ENCODE measurements at places on chromosomes 1 and 21. TPM values are rescaled to one million over a fixed set of nuclear protein-coding genes. Genes with fewer than 3 reads are reported as not detected.

GRCh38 chr1:116345843-116346242 is 27.2 kb upstream of the ATP1A1 start:
- H3K4me3 ChIP-seq = no peak overlapping the region
- no peak for DNase-seq
- H3K36me3 ChIP-seq = no peaks in the 10 kb centered on the region
- no peaks in the 10 kb centered on the region for H3K4me1 ChIP-seq

- no peak overlapping the region for H3K27ac ChIP-seq
- H3K36me3 ChIP-seq = no peaks in the 10 kb centered on the region
- no peak for DNase-seq
Measured at GRCh38 chr1:30525631-30525970, 197.8 kb downstream of the MATN1 start.

DNA sequence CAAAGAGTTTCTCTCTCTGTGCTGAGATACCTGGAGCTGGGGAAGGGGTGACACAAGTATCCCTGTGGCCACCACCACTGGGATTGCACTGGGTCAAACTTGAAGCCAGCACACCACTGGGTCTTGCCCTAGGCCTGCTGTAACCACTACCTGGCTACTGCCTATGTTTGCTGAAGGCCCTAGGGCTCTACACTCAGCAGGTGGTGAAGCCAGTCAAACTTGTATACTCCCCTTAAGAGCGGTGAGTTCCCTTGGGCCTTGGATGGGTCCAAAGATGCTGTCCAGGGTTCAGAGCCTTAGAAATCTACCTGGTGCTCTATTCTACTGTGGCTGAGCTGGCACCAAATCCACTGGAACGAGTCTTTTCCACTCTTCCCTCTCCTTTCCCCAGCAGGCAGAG is 47.0 kb upstream of the WDR26 start:
- H3K4me3 ChIP-seq = no peak overlapping the region
- no peaks in the 10 kb centered on the region for H3K27me3 ChIP-seq
- no peaks in the 10 kb centered on the region for H3K36me3 ChIP-seq

DNA sequence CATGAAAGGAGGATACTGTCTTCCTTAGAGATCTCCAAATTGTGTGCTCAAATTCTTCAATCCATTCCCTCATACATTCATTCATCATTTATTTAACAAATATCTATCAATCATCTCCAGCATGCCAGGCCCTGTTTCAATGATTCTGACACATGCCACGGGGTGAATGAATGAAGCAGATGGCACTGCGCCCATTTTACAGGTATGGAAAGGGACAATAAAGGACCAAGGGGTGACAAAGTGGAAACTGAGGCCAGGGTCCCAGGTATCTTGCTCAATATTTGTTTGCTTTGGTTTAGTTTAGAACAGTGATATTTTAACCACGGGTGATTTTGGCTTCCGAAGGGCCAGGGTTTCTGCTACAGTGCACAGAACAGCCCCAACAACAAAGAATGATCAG is 321.6 kb upstream of the RUNX1 start:
- H3K27ac ChIP-seq = no peak overlapping the region
- H3K4me3 ChIP-seq = no peak overlapping the region
- no peaks in the 10 kb centered on the region for H3K4me1 ChIP-seq
- H3K36me3 ChIP-seq = no peaks in the 10 kb centered on the region
- DNase-seq = no peak

DNA sequence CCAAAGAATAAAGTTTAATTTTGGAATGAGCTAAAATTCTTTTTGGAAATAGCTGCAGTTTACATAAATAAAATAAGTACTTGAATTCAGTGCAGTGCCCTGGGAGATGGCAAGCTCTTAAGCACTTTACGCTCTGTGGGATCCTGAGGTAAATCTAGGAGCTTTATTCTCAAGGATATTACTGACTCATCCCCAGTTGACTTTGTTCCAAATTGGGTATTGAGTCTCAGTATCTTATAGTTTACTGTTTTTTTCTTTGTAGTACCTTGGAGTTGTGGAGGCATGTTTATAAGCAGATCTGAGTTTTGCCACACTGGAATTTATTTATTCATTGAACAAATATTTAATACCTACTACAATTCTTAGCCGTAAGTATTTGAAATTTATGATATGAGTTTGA is 27.4 kb upstream of the HRNR start:
- H3K4me3 ChIP-seq = no peak overlapping the region
- H3K36me3 ChIP-seq = no peaks in the 10 kb centered on the region
- no peak overlapping the region for H3K27ac ChIP-seq
- H3K4me1 ChIP-seq = no peaks in the 10 kb centered on the region

GRCh38 chr1:2982615-2983318 is 38.5 kb upstream of the ACTRT2 start:
- no peak for DNase-seq
- no peaks in the 10 kb centered on the region for H3K36me3 ChIP-seq
- H3K27ac ChIP-seq = no peak overlapping the region
- no peak overlapping the region for H3K4me3 ChIP-seq
- H3K4me1 ChIP-seq = no peaks in the 10 kb centered on the region

GRCh38 chr1:225450491-225451191 is 22.8 kb upstream of the LBR start:
- H3K4me1 ChIP-seq = peaks cover 48% of the 10 kb centered on the region
- no peaks in the 10 kb centered on the region for H3K36me3 ChIP-seq
- H3K27me3 ChIP-seq = no peaks in the 10 kb centered on the region
- peak overlapping the region; percentile 60 for H3K27ac ChIP-seq
- no peak overlapping the region for H3K4me3 ChIP-seq
- DNase-seq = no peak

DNA sequence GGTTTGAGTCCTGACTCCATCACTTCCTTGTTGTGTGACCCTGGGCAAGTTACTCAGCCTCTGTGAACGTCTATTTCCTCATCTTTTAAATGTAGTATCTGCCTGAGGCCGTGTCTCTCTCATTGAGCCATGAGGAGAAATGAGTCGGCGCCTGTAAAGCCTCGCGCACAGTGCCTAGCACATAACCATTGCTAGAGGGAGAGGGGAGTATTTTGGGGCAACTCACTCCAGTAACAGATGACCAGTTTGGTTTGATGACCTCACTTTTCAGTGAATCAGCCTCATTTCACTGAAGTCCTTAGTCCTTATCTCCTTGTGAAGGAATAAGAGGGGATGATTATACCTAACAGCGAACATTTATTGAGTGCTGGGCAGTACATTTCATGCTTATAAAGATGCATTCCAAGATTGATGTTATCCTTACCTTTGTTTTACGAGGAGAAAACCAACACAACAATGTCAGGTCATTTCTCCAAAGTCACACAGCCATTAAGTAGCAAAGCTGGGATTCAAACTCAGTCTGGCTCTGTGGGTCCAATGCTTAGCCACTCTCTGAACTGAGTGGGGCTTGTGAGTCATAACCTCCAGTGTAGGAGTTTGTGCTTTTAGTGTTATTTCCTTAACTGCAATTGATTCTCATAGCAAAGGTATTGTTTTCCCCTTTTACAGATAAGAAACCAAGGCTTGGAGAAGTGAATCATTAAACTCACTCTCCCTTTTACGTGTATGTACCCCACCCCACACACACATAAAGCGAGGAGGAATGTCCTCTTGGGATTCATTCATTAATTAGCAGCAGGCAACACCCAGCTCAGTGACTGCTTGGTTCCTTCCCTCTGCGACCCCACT is 25.9 kb downstream of the KCNC4 start:
- DNase-seq = no peak
- no peak overlapping the region for H3K4me3 ChIP-seq
- no peaks in the 10 kb centered on the region for H3K27me3 ChIP-seq
- no peaks in the 10 kb centered on the region for H3K36me3 ChIP-seq
- peaks cover 5% of the 10 kb centered on the region for H3K4me1 ChIP-seq

- no peak overlapping the region for H3K27ac ChIP-seq
- no peak for DNase-seq
- no peaks in the 10 kb centered on the region for H3K27me3 ChIP-seq
- H3K4me3 ChIP-seq = no peak overlapping the region
Measured at GRCh38 chr1:246096356-246096755, 410.7 kb downstream of the SMYD3 start.

DNA sequence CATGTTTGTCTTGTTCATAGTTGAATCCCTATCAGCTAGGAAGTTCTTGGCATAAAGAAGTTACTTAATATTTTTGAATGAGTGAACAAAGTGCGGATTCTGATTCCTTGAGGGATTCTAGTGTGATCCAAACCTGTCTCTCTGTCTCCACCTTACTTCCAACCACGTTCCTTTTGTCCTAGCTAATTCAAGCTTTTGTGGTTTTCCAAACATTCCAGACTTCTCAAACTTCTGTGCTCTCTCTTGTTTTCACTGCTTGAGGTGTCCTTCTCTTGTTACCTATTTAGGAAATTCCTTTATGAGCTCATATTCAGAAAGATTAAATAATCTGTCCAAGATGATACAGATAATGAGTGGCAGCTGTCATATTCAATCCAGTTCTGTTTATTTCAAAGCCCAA is 353.2 kb downstream of the PTBP2 start:
- H3K36me3 ChIP-seq = no peaks in the 10 kb centered on the region
- no peak overlapping the region for H3K4me3 ChIP-seq
- H3K27me3 ChIP-seq = no peaks in the 10 kb centered on the region
- no peak for DNase-seq
- no peaks in the 10 kb centered on the region for H3K4me1 ChIP-seq

DNA sequence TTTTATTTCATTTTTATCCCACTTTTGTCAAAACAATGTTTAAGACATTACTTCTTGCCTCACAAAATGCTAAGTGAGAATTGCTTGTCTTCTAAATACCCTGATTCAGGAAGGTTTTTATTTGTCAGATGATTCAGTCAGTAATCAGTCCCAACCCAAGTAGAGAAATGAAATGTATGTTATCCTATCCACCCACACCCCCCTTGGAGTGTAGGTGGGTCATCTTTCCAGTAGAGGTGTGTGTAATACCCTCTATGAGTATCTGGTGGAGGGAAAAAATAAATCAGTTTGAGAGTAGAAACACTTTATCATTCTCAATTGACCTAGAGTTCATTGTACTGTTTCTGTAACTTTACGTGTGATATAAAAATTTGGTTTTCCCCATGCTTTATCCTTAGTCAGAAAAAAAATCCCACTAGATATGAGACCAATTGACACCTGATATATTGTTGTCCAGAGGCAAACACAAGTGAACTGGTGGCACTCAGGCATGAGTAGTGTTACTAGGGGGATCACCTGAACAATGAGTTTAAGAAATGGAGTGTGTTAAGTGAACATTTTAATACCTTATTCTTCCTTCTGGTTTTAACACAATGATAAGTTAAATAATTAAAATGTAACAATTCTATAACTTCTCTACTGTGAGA is 153.8 kb upstream of the C1orf105 start:
- no peaks in the 10 kb centered on the region for H3K36me3 ChIP-seq
- DNase-seq = no peak
- H3K4me3 ChIP-seq = no peak overlapping the region
- peaks cover 12% of the 10 kb centered on the region for H3K4me1 ChIP-seq
- H3K27me3 ChIP-seq = no peaks in the 10 kb centered on the region

DNA sequence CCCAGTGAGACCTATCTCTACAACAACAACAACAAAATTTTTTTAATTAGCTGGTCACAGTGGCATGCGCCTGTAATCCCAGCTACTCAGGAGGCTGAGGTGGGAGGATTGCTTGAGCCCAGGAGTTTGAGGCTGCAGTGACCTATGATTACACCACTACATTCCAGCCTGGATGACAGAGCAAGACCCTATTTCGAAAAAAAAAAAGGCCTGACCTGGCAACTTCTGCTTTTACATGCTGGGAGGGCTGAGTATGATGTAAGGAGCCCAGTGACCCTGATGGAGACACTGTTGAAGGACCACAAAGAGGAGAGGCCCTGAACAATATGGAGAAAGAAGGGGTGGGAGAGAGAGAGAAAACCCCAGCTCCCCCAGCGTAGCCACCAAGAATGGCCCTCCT is 9.2 kb upstream of the VPS26C start:
- H3K27ac ChIP-seq = no peak overlapping the region
- no peaks in the 10 kb centered on the region for H3K4me1 ChIP-seq
- no peak for DNase-seq
- no peak overlapping the region for H3K4me3 ChIP-seq
- H3K36me3 ChIP-seq = no peaks in the 10 kb centered on the region

GRCh38 chr1:204819495-204819894 is 51.2 kb upstream of the NFASC start:
- H3K4me1 ChIP-seq = peaks cover 4% of the 10 kb centered on the region
- H3K4me3 ChIP-seq = no peak overlapping the region
- no peak for DNase-seq
- H3K36me3 ChIP-seq = no peaks in the 10 kb centered on the region

DNA sequence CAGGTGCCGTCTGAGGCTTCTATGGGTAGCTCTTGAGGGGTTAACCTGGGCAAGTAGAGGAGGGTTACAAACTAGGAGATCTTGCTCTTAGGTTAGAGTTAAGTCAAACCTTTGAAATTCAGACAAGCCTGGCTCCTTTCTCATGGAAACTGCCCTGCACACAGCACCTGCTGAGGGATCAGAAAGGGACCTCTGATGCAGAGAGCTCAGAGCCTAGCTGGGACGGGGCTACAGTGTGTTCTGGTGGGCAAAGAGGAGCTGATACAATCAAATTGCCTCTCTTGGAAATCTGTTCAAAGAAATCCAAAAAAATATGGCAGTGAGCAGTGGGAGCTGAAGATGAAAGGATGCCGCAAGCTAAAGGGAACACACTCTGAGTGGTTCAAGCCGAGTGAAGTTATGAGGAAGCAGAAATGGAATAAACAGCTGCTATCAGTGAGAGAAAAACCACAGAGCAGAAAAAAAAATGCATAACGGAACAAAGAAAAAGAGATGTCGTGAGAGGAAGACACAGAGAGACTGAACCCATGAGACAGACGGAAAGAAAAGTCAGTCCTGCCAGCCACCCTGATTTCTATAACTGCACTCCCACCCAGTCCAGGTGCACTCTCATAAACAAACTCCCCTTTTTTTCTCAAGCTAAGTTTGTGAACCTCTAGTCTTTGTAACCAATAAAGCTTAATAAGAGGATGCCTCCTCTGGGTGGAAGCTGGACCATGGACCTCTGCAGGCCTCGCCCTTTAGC is 26.6 kb downstream of the PAFAH2 start:
- no peaks in the 10 kb centered on the region for H3K4me1 ChIP-seq
- no peak overlapping the region for H3K4me3 ChIP-seq
- peaks cover 10% of the 10 kb centered on the region for H3K36me3 ChIP-seq
- no peak for DNase-seq
- H3K27ac ChIP-seq = no peak overlapping the region
- H3K27me3 ChIP-seq = no peaks in the 10 kb centered on the region

- no peak overlapping the region for H3K4me3 ChIP-seq
- DNase-seq = no peak
- H3K4me1 ChIP-seq = no peaks in the 10 kb centered on the region
- no peaks in the 10 kb centered on the region for H3K27me3 ChIP-seq
Measured at GRCh38 chr1:37438869-37439343, 35.5 kb upstream of the ZC3H12A start.

Gene CYP4A22
- 1.7 TPM for total RNA-seq

Gene SLC22A15
- total RNA-seq = 17.2 TPM

Gene ASPM
- total RNA-seq = 2.3 TPM

Gene ATP8B2
- total RNA-seq = 37.5 TPM

Gene UBXN10
- total RNA-seq = 4.0 TPM

Gene LAD1
- total RNA-seq = 12.6 TPM

Gene REG4
- total RNA-seq = not detected

Gene KRTAP11-1
- total RNA-seq = not detected

Gene LCE3E
- not detected for total RNA-seq

Gene TTF2
- 37.8 TPM for total RNA-seq

Gene KRTAP19-3
- not detected for total RNA-seq

Gene FMO4
- 4.4 TPM for total RNA-seq

Gene ELAVL4
- not detected for total RNA-seq

Gene ESRRG
- 3.2 TPM for total RNA-seq
